ENCODE measurements at places on chromosomes 11 and 22. TPM values are rescaled to one million over a fixed set of nuclear protein-coding genes. Genes with fewer than 3 reads are reported as not detected.
A peak's percentile ranks its signal among the peaks of the same experiment; 100 is the strongest.

- no peak overlapping the region for H3K27ac ChIP-seq
- peaks cover 16% of the 10 kb centered on the region for H3K4me1 ChIP-seq
- H3K4me3 ChIP-seq: no peak overlapping the region
- no peak for DNase-seq
Observed at GRCh38 chr11:75579841-75580240, 17.8 kb downstream of the SERPINH1 start.

DNA sequence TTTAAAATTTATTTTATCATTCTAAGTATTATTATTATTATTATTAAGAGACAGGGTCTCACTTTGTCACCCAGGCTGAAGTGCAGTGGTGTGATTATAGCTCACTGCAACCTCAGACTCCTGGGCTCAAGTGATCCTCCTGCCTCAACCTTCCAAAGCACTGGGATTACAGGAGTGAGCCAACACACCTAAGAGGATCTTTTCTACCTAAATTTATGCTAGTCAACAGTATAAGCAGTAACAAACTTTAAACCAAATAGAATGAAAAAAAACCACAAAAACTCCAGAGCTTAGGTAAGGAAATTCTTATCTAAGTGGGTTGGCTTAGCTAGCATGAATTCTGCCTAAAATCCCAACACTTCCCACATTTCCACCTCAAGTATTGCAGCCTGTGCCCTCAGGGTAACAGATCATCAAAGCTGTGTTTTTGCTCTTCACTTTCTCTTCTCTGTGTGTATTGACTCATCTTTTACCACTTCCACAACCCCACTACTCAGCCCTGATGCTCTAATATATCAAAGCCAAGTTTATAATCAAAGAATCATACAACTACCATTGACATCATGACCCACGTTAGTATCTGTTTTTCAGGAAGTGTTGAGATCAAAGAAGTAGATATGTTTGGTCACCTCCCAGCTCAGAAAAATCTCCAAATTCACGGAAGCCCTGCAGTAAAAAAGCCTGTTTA, 93.7 kb upstream of the SPON1 start:
- H3K4me3 ChIP-seq: no peak overlapping the region
- peaks cover 12% of the 10 kb centered on the region for H3K4me1 ChIP-seq
- DNase-seq: no peak
- H3K27me3 ChIP-seq: no peaks in the 10 kb centered on the region
- no peak overlapping the region for H3K27ac ChIP-seq

GRCh38 chr11:8026982-8027381, 39.8 kb downstream of the EIF3F start:
- no peaks in the 10 kb centered on the region for H3K36me3 ChIP-seq
- no peak overlapping the region for H3K4me3 ChIP-seq
- no peak overlapping the region for H3K27ac ChIP-seq
- H3K4me1 ChIP-seq: no peaks in the 10 kb centered on the region
- DNase-seq: no peak

- H3K4me3 ChIP-seq: no peak overlapping the region
- H3K27ac ChIP-seq: no peak overlapping the region
- no peak for DNase-seq
- peaks cover 18% of the 10 kb centered on the region for H3K27me3 ChIP-seq
Observed at GRCh38 chr11:113623114-113623513, 83.0 kb downstream of the TMPRSS5 start.

GRCh38 chr11:35629914-35630313, 11.7 kb downstream of the FJX1 start:
- H3K4me3 ChIP-seq: no peak overlapping the region
- H3K27me3 ChIP-seq: no peaks in the 10 kb centered on the region
- H3K4me1 ChIP-seq: no peaks in the 10 kb centered on the region
- DNase-seq: no peak

GRCh38 chr11:117876341-117877119, at the start of gene FXYD6:
TSS of gene FXYD6 (minus strand) at chr11:117876658. CDS start at chr11:117842776, 33,882 bp downstream.
- H3K4me1 ChIP-seq: peaks cover 43% of the 10 kb centered on the region
- H3K27me3 ChIP-seq: peaks cover 21% of the 10 kb centered on the region

GRCh38 chr11:79610678-79611077, 169.8 kb upstream of the TENM4 start:
- H3K27me3 ChIP-seq: no peaks in the 10 kb centered on the region
- H3K27ac ChIP-seq: no peak overlapping the region
- no peaks in the 10 kb centered on the region for H3K4me1 ChIP-seq
- H3K36me3 ChIP-seq: no peaks in the 10 kb centered on the region
- H3K4me3 ChIP-seq: no peak overlapping the region

- no peak overlapping the region for H3K4me3 ChIP-seq
- DNase-seq: no peak
- no peaks in the 10 kb centered on the region for H3K36me3 ChIP-seq
Observed at GRCh38 chr11:102276783-102277182, 40.5 kb upstream of the BIRC3 start.

DNA sequence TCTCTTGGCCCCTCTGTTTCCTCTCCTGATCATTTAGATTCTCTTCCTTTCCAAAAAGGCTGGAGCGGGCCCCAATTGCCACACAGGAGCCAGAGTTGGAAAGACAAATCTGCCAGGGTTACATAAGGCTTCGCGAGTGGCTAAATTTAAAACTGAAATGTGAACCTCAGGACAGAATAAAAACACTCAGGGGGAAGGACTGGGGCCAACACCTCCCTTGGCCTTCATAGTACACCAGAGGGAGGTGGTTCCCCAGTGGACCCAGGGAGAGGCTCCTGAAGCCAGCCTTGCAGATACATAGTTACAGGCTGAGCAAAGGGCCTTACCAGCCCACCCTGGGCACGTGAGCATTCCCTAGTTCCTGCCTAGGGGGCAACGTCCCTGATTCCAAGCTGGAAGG, 150.1 kb downstream of the MN1 start:
- no peak for DNase-seq
- no peaks in the 10 kb centered on the region for H3K36me3 ChIP-seq
- H3K27ac ChIP-seq: no peak overlapping the region
- H3K27me3 ChIP-seq: no peaks in the 10 kb centered on the region
- H3K4me3 ChIP-seq: no peak overlapping the region

GRCh38 chr11:119853581-119854360, 124.8 kb upstream of the NECTIN1 start:
- peaks cover 6% of the 10 kb centered on the region for H3K27me3 ChIP-seq
- no peaks in the 10 kb centered on the region for H3K4me1 ChIP-seq
- H3K27ac ChIP-seq: no peak overlapping the region
- H3K36me3 ChIP-seq: no peaks in the 10 kb centered on the region
- H3K4me3 ChIP-seq: no peak overlapping the region

DNA sequence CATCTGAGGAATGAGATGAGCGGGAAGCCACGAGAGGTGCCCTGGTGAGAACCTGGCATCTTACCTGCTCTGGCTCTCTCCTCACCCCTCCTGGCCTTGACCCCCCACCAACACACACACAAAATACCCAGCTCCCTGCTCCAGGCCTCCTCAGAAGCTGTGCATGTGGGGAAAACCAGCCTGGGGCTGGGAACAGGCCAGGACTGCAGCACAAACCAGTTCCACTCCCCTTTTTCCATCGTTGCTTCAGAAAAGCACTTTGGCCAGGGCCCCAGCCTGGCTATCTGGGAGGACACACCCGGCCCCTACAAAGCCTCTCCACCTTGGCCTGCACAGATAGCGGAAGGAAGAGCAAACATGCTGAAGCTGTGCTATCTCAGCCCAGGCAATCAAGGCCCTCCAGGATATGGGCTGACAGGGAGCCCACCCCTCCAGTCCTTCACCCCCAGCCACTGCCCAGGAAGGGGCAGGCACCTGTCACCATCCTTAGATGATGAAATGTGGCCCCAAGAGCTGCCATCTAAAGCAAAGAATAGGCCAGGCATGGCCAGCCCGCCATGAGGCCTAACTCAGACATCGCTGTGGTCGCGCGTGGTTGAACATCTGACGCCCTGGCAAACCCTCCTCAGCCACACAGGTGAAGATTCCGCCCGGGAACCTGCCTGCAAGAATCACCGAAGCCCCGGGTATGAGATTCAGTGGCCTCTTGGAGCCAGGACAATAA, 35.4 kb downstream of the PISD start:
- no peak for DNase-seq
- H3K4me1 ChIP-seq: peaks cover 37% of the 10 kb centered on the region
- H3K27ac ChIP-seq: peak overlapping the region; percentile 81
- H3K27me3 ChIP-seq: no peaks in the 10 kb centered on the region
- no peak overlapping the region for H3K4me3 ChIP-seq

DNA sequence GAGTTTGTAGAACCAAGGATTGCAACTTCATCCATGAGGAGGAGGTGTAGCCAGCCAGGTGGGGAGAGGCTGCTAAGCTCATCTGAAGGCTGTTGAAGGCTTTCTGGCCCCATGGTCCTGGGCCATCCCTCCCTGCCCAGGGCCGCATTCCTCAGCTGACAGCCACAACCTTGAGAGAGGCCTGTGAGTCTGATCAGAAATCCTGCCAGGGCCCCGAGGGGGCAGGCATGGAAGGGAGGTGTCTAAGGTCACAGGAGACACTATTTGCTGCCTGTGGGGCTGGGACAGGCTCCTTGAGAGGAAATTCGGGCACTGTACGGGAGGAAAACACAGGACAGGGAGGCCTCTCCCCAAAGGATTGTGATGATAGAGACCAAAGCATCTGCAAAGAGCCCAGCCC, 88.1 kb upstream of the IGLL5 start:
- no peak overlapping the region for H3K4me3 ChIP-seq
- H3K27me3 ChIP-seq: peaks cover 100% of the 10 kb centered on the region
- no peak for DNase-seq

- no peaks in the 10 kb centered on the region for H3K27me3 ChIP-seq
- no peaks in the 10 kb centered on the region for H3K4me1 ChIP-seq
- H3K4me3 ChIP-seq: no peak overlapping the region
Observed at GRCh38 chr22:33361581-33361980, 303.4 kb upstream of the SYN3 start.

GRCh38 chr11:60561254-60561653, 46.1 kb downstream of the MS4A13 start:
- H3K27me3 ChIP-seq: no peaks in the 10 kb centered on the region
- no peaks in the 10 kb centered on the region for H3K36me3 ChIP-seq
- no peak overlapping the region for H3K4me3 ChIP-seq
- H3K4me1 ChIP-seq: no peaks in the 10 kb centered on the region

DNA sequence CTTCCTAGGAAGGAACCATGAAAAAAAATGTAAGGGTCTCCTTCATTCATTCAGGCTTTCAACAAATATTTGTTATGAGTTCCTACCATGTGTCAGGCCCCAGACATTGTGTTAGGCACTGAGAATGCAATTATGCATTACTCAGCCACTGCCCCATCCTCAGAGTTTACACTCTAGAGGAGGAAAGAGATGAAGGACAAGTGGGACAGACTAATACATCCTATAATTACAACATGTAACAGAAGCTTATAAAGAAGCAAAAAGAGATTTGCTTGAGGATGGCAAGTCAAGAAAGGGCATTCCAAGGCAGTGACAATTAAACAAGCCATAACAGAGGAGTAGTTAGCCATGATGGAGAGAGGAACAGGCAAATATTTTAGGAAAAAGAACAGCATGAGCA, 78.6 kb downstream of the FAM168A start:
- no peak for DNase-seq
- no peaks in the 10 kb centered on the region for H3K36me3 ChIP-seq
- no peak overlapping the region for H3K4me3 ChIP-seq
- H3K4me1 ChIP-seq: peaks cover 8% of the 10 kb centered on the region

DNA sequence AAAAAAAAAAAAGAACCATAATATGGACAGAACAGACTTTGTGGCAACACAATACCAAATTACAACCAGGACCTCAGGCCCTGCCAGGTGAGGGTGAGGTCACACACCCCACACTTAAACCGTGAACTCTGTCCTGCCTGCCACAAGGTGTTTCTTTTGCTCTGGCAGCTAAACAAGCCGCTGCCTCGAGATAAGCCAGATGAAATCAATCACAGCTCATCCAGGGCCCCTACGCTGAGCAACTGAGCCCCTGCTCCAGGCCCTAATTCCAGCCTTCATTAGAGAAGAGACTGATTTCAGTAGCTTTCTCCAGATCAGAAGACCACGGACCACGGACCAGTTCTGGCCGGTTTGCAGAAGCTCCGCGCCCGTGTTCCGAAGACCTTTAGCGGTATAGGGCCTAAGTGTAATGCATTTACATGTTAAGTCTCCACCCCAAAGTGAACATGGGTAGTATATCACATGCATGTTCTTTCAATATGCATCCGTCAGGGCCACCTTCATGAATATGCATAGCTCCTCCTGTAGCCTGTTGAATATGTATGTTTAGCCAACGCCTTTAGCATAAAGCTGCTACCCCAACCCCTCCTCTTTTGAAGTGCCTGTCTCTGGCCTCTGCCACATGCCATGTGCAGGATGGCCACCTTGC, 14.8 kb upstream of the RAC2 start:
- no peaks in the 10 kb centered on the region for H3K36me3 ChIP-seq
- no peak for DNase-seq
- H3K27me3 ChIP-seq: peaks cover 24% of the 10 kb centered on the region
- H3K27ac ChIP-seq: no peak overlapping the region
- peak overlapping the region; percentile 4 for H3K4me3 ChIP-seq

GRCh38 chr11:16933756-16934603, 80.2 kb downstream of the PLEKHA7 start:
- H3K27me3 ChIP-seq: no peaks in the 10 kb centered on the region
- no peak overlapping the region for H3K4me3 ChIP-seq
- DNase-seq: no peak
- H3K36me3 ChIP-seq: no peaks in the 10 kb centered on the region
- H3K27ac ChIP-seq: no peak overlapping the region

DNA sequence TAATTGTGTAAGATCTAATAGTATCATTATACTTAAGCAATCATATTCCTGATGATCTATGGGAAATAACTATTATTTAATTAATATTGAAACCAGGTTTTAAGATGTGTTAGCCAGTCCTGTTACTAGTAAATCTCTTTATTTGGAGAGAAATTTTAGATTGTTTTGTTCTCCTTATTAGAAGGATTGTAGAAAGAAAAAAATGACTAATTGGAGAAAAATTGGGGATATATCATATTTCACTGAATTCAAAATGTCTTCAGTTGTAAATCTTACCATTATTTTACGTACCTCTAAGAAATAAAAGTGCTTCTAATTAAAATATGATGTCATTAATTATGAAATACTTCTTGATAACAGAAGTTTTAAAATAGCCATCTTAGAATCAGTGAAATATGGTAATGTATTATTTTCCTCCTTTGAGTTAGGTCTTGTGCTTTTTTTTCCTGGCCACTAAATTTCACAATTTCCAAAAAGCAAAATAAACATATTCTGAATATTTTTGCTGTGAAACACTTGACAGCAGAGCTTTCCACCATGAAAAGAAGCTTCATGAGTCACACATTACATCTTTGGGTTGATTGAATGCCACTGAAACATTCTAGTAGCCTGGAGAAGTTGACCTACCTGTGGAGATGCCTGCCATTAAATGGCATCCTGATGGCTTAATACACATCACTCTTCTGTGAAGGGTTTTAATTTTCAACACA, 6.4 kb downstream of the BIRC3 start:
- peaks cover 6% of the 10 kb centered on the region for H3K4me1 ChIP-seq
- no peaks in the 10 kb centered on the region for H3K36me3 ChIP-seq
- H3K27me3 ChIP-seq: peaks cover 1% of the 10 kb centered on the region
- H3K4me3 ChIP-seq: no peak overlapping the region

- H3K4me3 ChIP-seq: no peak overlapping the region
- H3K36me3 ChIP-seq: no peaks in the 10 kb centered on the region
- H3K4me1 ChIP-seq: peaks cover 19% of the 10 kb centered on the region
- no peak for DNase-seq
Observed at GRCh38 chr11:3827434-3828186, 13.1 kb downstream of the RHOG start.

CELSR1 gene
- total RNA-seq: 18.0 TPM

CYP2D6 gene
- 1.5 TPM for total RNA-seq

AIFM3 gene
- total RNA-seq: 4.3 TPM

APOA5 gene
- total RNA-seq: 0.25 TPM

MS4A6E gene
- total RNA-seq: not detected

VPS11 gene
- total RNA-seq: 10.4 TPM

OR5A1 gene
- total RNA-seq: 0.06 TPM

LUZP2 gene
- 1.6 TPM for total RNA-seq

SAA2 gene
- total RNA-seq: not detected

OR4D5 gene
- not detected for total RNA-seq

DNAL4 gene
- total RNA-seq: 10.7 TPM

LARGE1 gene
- total RNA-seq: 30.8 TPM

FBLN1 gene
- total RNA-seq: 84.3 TPM

Data from neural progenitor cell (in vitro differentiated cells).